ENCODE measurements at places on chromosomes 1 and 21. TPM values are rescaled to one million over a fixed set of nuclear protein-coding genes. Genes with fewer than 3 reads are reported as not detected.

DNA sequence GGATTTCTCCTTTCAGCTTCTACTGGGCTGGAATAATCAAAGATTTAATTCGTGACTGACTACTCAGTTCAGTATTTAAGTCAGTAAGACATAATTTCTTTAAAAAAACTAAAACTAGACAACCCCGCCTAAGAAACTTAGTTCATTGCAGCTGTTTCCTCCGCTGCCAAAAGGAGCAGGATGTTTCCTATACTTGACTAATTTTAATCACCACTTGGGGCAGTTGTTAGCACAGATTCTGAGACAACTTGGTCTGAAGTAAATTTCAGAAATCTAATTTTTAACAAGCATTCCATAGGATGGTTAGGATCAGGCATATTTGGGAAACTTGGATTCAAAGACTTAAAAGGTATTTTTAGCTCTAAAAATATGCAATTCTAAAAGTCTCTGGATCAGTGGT is 34.0 kb downstream of the EPRS1 start:
- peak; percentile 38 for DNase-seq

DNA sequence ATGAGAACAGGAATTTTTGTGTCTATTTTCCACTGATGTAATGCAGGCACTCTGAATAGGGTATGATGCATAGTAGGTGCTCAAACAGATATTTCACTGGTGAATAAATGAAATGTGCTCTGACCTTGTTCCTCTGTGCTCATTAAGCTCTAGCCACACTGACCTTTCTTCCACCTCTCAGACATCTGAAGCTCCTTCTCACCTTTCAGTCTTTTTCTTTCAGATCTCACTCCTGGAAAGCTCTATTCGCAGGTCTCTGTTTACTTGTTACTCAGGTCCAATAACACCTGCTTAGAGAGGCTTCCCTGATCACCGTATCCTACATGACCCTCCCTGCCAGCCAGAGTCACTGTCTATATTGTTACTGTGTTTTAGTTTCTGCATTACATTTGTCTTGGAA is 59.2 kb upstream of the IVNS1ABP start:
- DNase-seq: no peak

DNA sequence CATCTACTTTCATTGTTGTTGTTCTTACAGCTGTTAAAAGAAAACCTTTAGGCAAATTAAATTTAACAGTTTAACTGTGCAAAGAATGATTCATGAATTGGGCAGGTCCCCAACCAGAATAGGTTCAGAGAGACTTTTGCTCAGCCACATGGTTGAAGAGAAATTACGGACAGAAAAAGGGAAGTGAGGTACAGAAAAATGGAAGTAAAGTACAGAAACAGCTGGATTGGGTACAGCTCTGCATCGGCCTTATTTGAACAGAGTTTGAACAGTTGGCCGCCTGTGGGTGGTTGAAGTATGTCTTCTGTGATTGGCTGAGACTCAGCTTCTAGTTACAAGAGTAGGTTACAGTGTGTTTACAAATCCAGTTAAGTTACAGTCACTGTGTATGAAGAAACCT is 210.1 kb downstream of the FGGY start:
- DNase-seq: peak; percentile 68

DNA sequence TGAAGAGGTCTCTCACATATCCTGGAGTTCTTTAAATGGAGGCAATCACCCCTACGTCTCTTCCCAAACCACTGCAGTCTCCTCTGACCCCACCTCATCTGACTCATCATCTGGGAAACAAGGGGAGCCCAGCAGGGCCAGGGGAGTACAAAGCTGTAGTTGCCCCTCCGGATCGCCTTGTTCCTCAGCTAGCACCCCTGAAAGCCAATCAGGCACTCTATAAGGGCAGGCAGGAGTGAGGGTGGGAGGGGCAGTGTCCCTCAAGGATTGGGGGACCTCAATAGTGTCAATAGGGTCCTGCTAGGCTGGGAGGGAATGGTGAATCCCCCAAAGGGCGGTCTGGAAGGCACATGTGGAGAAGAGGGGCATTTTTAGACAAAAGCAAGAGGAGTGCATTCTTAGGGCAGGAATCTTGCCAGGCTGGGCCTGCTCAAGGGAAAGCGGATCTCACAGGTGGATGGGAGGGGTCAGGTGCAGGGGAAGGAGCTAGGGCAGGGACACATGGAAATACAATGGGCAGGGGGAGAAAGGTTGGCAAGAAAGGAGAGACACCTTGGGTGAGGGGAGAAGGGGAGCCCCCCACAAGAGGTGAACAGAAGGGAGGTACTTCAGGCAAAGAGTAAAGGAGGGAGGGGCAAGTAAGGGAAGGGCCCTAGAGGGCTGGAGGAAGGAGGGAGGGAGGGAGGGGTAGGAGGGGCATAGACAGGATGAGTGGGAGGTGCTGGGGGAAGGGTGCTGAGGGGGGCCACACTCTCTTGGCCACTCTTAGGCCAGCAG is 5.8 kb downstream of the SHISA4 start:
- no peak for DNase-seq

DNA sequence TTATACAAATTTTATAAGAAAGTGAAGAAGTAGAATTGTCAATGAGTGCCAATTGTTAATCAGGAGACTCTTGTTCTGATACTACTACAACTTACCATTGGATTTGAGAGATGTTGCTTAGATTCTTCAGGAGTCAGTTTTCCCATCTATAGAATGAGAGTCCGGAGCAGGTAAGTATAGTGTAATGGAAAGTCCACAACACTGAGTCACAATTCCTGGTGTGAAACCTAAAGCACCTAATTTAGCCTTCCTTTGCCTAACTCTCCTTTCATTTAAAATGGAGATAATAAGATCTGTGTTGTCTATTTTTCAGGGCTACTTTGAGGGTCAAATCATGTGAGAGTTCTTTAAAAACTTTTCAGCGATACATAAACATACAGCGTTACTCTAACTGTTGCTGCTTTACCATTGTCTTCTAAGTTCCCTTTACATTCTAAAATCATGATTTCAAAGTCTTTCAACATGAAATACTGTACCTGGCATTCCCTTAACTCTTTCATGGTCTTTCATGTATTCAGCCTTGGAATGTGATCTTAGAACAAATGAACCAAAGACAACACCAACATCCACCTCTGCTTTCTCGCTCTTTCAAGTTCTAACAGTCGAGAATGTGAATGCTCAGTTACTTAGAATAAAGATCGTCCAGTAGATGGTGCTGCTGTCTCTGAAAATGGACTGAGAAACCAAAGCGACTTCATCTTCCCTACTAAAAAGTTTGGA is 90.9 kb downstream of the SLC30A10 start:
- DNase-seq: peak; percentile 81

DNA sequence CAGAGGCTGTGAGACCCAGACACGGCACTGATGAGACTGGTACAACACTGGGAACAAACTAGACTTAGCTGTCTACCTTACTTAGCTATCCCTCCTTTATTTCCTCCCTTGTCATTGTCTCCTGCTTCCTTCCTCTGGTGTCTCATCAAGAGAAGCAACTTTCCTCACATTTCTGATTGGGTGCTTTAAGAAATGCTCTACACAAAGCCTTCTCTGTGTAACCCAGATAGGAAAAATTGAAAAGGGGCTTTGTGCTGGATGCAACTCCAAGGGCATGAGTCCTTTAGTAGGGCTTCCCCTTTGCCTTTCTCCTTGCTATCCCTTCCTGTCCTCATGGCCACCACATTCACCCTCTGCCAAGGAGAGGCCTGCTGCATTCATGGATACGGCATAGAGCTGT is 274.5 kb downstream of the VAV3 start:
- no peak for DNase-seq

GRCh38 chr1:40886318-40887011 is 24.3 kb upstream of the CITED4 start:
- DNase-seq: no peak

DNA sequence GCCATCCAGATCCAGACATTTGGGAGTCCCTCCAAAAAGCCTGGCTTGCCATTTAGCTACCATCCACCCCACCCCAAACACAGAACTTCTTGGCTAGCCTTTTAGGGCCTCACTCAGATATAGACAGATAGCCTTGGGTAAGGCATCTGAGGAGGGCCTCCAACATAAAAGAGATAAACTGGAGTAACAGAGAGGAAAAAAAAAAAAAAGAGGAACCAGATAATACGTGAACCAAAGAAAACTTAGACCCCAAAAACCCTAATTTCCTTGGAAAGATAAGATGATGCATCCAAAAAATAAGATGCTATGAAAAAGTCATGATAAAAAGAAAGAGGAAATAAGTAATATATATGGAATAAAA is 19.8 kb upstream of the LSS start:
- DNase-seq: no peak

DNA sequence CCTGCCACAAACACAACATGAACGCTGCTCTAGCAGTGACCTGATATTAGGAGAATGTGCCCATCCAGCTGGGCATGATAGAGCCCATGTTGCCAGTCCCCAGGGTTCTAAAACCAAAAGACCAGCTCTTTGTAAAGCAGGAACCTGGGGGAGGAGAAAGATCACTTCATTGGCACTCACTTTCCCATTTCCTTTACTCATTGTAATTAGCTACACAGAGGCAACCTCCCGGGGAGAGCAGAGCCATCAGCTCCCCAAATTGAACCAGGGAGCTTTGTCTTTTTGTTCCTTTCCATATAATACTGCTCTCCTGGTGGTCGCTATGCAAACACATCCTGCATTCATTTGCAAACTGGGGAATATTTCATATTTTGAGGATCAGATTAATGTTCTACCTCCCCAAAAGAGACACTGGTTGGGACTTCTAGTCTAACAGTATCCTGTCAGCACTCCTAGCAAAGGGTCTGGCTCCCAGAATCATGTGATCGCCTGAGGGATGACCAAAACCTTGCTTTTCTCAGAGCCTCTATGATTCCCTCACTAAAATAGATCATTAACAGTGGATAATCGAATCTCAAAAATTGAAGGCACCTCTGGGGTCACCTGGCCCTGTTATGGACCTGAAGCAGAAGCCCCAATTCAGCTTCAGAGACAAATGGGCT is 76.7 kb upstream of the CD1D start:
- no peak for DNase-seq

- DNase-seq: no peak
Measured at GRCh38 chr21:15291621-15292266, 226.9 kb upstream of the NRIP1 start.

DNA sequence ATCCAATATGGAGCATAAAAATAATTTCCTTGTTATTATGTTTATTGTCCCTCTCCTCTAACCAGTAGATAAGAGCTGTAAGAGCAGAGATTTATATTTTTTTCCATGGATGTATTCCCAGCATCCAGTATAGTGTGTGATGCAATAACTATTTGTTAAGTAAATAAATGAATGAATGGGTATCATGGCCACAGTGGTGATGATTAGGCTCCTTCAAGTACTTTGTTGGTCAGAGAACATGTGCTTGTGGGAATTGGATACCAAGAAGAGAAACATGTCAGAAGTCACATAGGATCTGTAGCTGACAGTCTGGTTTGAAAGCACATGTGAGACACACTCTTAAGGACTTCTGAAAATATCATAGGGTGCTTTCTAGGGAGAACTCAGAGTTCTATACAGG is 588.5 kb downstream of the AGBL4 start:
- no peak for DNase-seq

GRCh38 chr1:178726087-178726517 is 1.1 kb downstream of the RALGPS2 start:
- DNase-seq: peak; percentile 76

- no peak for DNase-seq
Measured at GRCh38 chr1:174058624-174059023, 36.5 kb upstream of the RC3H1 start.

GRCh38 chr1:220691053-220691684 is 1.0 kb downstream of the C1orf115 start:
- no peak for DNase-seq

DNA sequence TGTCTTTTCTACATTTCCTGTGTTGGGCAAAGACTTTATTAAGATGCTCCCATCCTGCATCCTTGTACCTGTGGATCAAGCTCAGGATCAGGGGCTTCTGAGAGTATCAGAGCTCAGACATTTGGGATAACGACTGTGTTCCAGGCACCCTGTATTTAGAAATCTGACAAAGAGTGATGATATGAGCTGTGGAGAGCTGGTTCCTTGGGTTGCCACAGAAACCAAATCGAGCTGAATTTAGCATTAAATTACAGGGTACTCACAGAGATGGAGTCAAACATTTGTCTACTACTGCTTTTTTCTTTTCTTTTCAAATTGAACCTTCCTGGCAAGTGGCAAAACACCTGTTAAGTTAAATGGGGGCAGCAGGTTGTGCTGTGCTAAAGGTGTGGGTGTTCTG is 110.6 kb downstream of the XCL2 start:
- DNase-seq: no peak

DNA sequence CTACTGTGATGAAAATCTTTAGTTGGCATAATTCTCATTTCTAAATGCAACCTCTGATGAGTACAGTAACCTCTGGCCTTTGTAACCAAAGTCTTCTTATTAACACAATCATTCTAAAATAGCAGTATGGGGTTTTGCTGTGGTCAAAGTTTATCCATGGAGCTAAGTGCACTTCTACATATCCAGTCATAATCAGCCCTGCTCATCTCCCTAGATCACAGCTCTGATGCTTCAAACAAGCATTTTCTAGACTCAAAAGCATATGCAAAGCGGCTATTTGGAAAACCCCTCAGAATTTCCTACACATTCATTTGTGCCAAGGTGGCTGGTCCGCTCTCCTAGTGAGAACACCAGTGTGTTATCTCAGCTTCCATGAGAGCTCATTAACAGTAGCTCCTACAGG is 418.6 kb downstream of the MRPL39 start:
- DNase-seq: no peak

- DNase-seq: no peak
Measured at GRCh38 chr1:66954208-66954607, 29.4 kb downstream of the MIER1 start.

- no peak for DNase-seq
Measured at GRCh38 chr1:69833536-69833935, 265.8 kb downstream of the LRRC7 start.

Gene IL12RB2
- not detected for total RNA-seq

Gene CFAP45
- 0.27 TPM for total RNA-seq

Gene ACKR1
- not detected for total RNA-seq

Gene BRDT
- not detected for total RNA-seq

Gene COL6A2
- total RNA-seq: 1,068 TPM

Gene WASF2
- total RNA-seq: 37.9 TPM
